ENCODE measurements at places on chromosomes 2 and 18. TPM values are rescaled to one million over a fixed set of nuclear protein-coding genes. Genes with fewer than 3 reads are reported as not detected.

DNA sequence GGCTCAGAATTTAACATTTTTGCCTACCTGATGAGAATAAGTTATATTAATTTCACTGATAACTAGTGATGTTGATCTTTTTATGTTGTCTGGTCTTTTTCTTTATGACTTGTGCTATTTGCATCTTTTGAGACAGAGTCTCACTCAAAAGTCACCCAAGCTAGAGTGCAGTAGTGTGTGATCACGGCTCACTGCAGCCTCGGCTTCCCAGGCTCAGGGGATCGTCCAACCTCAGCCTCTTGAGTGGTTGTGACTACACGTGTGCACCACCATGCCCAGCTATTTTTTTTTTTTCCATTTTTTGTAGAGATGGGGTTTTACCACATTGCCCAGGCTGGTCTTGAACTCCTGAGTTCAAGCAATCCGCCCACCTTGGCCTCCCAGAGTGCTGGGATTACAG, 7.5 kb downstream of the SMCHD1 start:
- DNase-seq, result no peak

- no peak for DNase-seq
Observed at GRCh38 chr2:68620772-68621171, 22.6 kb upstream of the PROKR1 start.

DNA sequence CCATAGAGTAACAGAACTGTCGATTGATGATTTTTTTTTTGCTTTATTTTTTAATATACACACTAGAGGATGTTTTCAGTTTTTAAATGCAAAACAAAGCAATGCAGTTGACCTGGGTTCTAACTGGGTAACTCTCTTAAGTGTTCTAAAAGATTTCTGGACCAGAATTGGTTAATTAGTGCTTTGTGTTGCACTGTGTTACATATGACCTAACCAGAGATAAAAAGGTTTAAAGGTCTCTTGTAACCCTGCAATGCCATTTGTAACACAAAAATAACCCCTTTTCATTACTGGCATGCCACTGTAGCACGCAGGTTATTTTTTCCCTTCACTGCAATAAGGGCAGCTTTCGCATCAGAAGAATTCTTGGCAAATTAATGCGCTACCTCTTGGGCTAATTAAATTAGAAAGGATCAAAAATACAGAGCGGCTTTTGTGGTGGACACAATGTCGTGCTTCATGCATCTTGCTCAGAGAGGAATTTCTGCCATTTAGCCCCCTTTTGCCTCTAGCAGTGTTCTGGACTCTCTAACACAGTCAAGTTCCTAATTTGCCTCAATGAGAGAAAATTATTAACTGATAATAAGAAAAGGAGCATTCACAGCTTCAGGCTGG, 250.8 kb upstream of the ZEB2 start:
- no peak for DNase-seq

MRPL19 gene
- polyA plus RNA-seq, result 54.3 TPM

DNA sequence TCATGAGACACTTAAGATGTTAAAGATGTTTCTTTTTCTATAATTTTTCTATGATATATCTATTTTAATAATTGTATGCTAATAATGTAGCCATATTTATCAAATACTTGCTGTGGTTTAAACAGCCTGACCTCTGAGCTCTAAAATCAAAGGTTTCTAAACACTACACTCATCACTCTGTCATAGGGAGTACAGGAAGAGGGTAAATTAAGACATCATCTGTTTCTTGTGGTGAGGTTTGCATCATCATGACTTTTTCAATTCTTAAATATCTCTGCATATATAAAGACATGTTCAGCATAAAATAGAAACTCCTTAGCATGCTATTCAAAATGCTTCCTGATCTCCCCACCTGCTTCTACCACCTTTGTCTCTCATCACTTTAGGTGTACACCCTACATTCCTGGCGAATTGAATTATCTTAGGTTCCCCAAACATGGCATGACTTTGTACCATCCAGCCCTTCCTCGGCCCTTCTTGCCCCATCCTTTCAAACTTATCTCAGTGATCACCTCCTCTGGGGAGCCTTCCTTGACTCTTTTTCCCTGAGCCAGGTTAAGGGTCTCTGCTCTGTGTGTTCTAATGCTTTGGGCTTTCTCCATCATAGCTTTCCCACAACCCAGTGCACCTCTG, 105.3 kb upstream of the TTN start:
- DNase-seq, result no peak

ATP5F1A gene
- 533 TPM for polyA plus RNA-seq
